WTC11 (cell line): ENCODE measurements at places on chromosomes 6 and 20.

GRCh38 chr6:147322299-147323162, 118.3 kb downstream of the STXBP5 start:
- DNase-seq, result no peak

GRCh38 chr6:76706631-76707030, 634.2 kb upstream of the IMPG1 start:
- no peak for DNase-seq

DNA sequence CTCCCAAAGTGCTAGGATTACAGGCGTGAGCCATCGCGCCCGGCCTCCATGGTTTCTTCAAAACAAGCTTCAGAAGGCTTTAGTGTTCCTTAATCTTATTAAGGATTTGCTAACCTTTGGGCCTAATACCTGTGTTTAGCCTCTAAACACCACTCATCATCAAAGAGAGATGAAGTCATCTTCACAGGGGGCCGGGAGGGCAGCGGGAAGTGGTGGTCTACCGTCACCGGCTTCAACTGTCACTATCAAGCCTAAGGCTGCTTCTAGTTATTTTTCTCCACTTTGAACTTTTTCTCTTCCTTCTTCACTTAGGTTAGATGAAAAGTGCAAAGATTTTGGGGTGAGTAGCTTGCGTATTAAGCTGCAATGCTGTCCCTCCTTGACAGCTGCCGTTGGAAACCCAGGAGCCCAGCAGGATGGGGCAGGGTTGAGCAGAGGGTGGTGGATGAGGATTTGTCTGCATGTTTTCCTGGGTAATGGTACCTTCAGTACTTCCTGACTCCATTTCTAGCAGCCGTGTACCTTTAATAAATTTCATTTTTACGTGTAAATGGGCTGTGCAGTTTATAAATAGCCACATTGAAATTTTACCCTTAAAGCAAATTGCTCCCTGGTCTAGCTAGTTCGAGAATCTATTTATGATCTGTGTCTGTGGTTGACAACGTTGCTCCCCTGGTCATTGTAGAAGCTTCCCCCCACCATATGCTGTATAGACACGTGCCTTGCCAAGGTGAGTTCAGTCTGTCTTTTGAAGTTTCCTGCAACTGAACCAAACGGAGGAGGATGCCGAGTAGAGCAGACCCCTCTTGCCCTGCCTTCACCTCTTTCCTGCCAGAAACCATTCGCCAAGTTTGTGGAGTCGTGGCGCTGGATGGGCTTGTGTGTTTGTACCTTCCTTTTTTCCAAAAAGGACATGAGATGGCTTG, 64.8 kb downstream of the SYNJ2 start:
- DNase-seq, result no peak

GRCh38 chr6:30508890-30509736, 19.8 kb downstream of the HLA-E start:
- DNase-seq, result no peak

- DNase-seq, result no peak
These were observed 71.4 kb downstream of the ARID1B start for GRCh38 chr6:156848533-156848932.

DNA sequence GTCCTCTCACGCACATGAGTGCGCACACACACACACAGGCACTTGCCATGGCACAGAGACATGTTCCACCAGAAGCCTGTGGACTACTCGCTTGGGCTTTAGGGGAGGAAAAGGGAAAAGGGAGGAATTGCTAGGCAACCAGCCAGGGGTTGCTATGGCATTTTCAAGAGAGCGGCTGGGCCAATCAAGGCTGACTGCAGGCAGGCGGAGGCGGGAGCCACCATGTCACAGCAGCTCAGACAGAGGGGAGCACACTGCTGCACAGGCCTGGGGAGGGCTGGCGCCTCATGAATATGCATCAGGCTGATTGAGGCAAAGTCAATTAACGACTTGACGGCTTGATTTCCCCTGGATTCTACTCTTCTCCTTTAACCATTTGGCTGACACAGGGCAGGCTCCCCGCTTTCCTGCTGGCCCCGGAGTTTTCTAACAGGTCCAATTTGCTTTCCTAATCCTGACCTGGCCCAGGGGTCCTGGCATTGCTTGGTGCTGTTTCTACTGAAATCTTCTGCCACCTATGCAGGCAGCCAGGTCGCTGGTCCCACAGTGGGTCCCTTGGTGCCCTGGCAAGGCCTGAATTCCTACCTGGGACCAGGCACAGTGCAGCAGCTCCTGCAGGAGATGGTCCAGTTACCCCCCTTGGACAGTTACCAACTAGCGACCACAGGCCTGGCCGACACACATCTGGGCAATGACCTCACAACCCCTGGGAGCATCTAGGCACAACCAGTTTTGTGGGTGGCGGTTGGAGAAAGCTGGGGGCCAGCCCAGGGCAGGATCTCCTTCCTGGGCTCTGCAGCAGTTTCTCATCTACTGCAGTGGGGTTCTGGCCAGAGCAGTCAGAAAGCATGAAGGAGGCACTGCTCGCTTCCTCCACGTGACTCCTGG, 52.1 kb downstream of the YTHDF1 start:
- DNase-seq, result no peak

DNA sequence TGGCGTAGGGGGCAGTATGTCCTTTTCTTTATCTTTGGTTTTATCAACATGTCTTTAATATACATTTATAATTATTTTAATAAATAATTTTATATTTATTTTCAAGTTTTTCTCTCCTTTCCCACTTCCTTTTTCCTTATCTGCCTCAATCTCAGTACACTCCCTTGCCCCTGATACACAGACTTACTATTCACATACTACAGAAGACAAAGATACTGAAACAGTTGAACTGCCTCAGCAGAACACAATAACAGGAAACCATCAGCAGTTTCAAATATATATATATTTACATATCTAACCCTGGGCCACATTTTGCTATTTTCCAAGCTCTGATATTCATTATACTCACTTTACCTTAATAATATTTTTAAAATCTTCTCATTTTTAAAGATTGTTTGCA, 19.8 kb downstream of the IBTK start:
- no peak for DNase-seq

GRCh38 chr6:119627908-119628669, 278.5 kb upstream of the MAN1A1 start:
- no peak for DNase-seq
